Substantia nigra (tissue), 51 donors: ENCODE measurements at places on chromosomes 12 and 14.

DNA sequence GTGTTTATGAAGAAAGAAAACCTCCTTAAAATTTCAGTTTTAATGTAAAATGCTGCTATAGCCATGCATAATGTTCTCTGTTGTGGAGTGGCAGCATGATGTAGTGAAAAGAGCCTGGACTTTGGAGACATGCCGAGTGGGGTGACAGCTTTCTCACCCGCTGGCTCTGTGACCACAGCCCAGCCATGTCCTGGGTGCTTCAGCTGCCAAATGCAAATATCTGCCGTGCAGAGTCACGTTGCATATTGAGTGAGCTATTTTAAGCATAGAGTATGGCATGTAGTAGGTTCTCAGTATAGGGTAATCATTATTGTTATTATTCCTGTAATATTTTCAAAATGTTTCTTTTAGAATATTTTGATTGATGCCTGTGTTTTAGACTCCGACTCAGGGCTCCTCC lies 15.5 kb upstream of the TCTN2 start:
- DNase-seq, result peak; percentile 4

GRCh38 chr12:84875241-84875640 lies 37.4 kb downstream of the SLC6A15 start:
- no peak for DNase-seq

- no peak for DNase-seq
Observed at GRCh38 chr12:74043343-74043742, 494.3 kb upstream of the ATXN7L3B start.

GRCh38 chr12:30515351-30515750 lies 180.3 kb downstream of the IPO8 start:
- no peak for DNase-seq

- DNase-seq, result no peak
Observed at GRCh38 chr14:69137843-69138535, 14.9 kb downstream of the DCAF5 start.

DNA sequence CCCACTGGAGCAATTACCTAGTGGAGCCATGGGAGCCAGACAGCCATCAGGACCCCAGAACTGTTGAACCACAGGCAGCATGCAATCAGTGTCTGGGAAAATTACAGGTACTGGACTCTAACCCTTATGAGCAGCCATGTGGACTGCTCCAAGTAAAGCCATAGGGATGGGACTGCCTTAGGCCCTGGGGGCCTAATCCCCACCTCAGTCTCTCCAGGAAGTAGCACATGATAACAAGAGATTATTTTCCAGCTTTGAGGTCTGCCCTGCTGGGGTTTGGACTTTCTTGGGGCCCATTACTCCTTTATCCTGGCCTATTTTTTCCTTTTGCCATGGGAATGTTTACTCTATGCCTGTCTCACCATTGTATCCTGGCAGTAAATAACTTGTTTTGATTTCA lies 226.8 kb downstream of the AEBP2 start:
- DNase-seq, result no peak
